ENCODE measurements at places on chromosomes 11 and 22.
A peak's percentile ranks its signal among the peaks of the same experiment; 100 is the strongest.

GRCh38 chr11:128590587-128590986, 3.2 kb upstream of the ETS1 start:
- DNase-seq, result peak; percentile 40

GRCh38 chr11:16604794-16605388, 133.6 kb upstream of the C11orf58 start:
- peak; percentile 42 for DNase-seq

- DNase-seq, result no peak
These were observed 146.7 kb downstream of the CTTN start for GRCh38 chr11:70544774-70545609.

GRCh38 chr11:46376258-46377050, 5.0 kb upstream of the MDK start:
- DNase-seq, result no peak

DNA sequence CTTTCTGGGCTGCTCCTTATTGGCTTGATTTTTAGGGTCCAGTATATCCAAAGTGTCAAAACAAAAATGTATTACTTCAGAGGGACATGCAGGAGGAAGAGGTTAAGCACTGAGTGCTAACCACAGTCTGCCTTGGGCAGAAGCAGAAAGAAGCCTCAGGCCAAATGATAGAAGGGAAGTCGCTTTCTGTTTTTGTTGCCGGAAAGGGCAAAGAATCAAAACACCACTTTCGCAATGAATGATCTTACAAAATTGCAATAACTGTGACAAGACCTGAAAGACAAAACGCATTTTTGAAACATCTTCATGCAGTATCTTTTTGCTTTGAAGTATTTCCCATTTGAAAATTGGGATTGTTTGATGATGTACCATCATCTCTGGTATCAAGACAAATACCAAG, 70.1 kb upstream of the PICALM start:
- no peak for DNase-seq

DNA sequence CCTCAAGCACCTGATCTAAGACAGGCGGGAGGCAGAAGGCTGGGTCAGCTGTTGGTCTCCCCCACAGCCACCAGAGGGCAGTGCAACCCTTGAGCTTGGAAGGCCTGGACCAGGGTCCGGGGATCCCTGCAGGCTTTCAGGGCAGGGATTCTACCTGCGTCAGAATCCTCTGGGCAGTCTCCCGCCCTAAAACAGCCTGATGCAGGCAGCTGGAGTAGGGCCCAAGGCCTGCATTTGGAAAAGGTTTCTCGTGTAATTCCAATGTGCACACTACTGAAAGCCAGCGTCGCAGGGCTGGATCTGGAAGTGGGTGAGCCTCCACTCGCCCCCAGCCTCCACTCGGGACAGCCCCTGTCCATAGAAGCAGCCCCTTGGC, 31.8 kb downstream of the BID start:
- peak; percentile 70 for DNase-seq

GRCh38 chr11:92969293-92969633, 188 bp upstream of the MTNR1B start:
- no peak for DNase-seq

GRCh38 chr11:128904656-128905344, 13.6 kb downstream of the KCNJ5 start:
- no peak for DNase-seq

DNA sequence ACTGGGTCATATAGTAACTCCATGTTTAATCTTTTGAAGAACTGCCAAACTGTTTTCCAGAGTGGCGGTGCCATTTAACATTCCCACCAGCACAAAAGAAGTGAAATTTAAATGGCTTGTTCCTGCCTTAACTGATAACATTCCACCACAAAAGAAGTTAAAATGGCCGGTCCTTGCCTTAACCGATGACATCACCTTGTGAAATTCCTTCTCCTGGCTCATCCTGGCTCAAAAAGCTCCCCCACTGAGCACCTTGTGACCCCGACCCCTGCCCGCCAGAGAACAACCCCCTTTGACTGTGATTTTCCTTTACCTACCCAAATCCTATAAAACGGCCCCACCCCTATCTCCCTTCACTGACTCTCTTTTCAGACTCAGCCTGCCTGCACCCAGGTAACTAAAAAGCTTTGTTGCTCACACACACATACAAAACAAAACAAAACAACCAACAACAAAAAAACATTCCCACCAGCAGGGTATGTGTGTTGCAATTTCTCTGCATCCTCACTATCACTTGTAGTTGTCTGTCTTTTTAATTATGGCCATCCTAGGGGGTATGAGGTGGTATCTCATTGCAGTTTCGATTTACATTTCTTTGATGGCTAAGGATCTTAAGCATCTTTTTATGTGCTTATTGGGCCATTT, 109.0 kb downstream of the FAR1 start:
- no peak for DNase-seq

DNA sequence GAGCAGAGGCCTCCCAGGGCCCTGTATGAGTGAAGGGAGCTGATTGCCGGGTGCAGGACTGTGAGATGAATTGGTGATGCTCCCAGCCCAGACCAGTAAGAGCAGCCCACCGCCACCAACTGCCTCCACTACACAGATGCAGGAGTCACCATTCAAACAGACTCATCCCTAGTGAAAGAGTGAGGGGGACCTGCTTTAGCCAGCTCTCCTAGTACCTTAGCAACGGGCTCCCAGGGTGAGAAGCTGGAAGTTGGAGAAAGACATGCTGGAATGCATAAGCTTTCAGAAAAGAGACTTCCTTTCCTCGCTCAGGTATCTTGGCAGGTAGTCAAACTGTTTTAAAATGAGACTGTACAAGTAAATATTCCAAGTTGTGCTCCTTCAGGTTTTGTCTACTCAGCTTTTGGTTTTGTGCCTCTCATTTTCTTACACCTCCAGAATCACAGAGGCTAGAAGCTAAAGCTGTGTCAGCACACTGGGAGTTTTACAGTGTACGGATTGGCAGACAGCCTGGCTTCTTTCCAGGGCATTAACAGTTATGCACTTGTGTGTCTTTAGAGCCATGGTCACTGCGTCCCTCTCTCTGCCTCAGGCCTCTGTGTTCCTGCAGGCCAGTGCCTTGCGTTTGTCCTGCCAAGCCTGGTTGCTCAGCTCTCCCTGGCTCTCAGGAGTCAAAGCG, 146.2 kb downstream of the ATXN10 start:
- DNase-seq, result no peak

- DNase-seq, result peak; percentile 62
These were observed 4.7 kb downstream of the FEN1 start for GRCh38 chr11:61797263-61797944.

DNA sequence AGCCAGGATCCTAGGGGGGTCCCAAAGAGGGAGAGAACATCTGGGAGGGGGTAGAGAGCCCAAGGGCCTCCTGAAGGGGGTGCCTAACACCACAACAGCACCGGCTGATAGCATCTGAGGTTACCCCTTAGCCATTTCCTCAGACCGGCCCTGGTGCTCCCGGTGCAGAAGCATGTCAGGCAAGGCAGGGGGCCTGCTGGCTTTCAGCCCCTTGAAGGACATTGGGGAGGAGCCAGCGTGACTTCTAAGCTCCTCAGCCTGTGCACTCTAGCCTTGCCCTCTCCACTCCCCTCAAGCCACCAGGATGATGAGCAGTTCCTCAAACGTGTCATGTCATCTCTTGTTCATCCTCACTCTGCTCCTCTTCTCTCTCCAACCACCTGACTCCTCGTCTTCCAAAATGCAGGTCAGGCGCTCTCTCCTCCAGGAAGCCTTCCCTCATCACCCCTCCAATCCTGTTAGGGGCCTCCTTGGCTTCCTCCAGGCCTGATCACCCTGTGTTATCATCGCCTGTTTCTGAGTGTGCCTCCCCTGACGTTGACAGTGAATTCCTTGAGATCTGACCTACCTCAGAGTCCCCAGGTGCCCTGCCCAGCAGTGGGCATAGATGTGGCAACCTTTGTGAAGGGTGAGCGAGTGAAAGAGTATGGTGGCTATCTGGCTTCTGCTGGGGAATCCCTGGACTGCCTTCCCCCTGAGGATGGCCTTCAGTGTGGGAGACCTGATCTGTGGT, 6.1 kb downstream of the P2RY2 start:
- no peak for DNase-seq

DNA sequence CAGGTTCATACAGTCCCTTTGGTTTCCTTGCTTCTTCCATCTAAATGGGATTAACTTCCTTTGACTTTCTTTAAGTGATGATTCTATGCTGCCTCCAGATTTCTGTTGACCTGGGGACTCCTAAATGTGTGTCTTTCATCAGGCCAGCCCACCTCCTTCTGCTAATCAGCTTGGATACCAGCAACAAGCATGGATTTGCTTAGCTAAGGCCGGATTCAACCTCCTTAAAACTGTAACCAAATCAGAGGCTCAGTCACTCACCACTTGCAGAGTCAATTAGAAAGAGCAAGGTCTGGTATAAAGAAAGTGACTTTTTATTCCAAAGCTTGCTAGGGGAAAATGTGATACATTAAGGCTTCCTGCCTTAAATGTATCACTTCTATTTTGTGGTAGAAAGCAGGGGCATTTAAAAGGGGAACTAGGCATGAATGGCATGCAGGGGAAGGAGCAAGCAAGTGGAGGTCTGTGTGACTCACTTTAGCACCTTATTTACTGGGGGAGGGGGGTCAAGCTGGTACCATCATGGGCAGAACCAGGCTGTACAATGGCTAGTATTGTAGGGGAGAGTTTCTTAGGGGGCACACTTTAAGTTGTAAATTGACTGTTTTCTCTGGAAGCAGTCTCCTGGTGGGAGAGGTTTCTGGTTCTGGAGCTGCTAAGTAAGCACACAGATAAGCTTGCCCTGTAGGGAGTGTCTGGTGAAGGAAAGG, 239.0 kb upstream of the PDGFD start:
- no peak for DNase-seq

GRCh38 chr11:44743959-44744557, 17.3 kb downstream of the TSPAN18 start:
- DNase-seq, result no peak

GRCh38 chr11:69445131-69445470, 36.4 kb upstream of the LINC01488 start:
- DNase-seq, result no peak

GRCh38 chr22:29342577-29343312, 27.2 kb upstream of the RASL10A start:
- no peak for DNase-seq

DNA sequence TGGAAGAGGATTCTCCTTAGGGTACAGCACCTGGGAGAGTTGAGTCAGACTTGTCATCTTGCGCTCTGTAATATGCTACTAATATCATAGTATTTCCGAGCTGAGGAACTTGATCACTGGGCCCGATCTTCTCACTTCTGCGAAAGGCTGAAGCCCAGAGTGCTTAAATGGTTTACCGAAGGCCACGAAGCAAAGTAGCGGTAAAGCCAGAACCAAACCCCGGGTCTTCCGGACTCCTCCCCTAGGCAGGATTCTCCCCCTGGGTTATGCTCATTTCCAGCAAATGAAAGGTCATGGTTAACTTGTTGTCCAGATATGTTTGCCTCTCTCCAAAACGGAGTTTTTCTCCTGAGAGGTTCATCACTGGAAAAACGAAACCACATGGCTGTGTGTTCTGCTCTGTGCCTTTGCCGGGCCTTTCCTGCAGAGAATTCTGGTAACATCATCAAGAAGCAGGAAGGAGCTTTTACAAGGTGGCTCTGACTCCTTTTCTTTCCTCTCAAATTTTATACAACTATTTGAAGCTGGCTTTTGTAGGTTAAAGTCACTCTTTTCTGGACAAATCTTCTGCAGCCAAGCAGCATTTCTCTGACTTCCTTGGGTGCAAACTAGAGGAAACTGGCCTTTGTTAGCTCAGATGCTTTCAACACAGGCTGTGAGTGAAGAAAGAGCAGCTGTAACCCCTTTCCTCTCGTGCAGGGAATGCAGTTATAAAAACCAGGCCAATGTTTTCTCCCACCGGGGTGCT, 35.5 kb downstream of the UBASH3B start:
- no peak for DNase-seq

DNA sequence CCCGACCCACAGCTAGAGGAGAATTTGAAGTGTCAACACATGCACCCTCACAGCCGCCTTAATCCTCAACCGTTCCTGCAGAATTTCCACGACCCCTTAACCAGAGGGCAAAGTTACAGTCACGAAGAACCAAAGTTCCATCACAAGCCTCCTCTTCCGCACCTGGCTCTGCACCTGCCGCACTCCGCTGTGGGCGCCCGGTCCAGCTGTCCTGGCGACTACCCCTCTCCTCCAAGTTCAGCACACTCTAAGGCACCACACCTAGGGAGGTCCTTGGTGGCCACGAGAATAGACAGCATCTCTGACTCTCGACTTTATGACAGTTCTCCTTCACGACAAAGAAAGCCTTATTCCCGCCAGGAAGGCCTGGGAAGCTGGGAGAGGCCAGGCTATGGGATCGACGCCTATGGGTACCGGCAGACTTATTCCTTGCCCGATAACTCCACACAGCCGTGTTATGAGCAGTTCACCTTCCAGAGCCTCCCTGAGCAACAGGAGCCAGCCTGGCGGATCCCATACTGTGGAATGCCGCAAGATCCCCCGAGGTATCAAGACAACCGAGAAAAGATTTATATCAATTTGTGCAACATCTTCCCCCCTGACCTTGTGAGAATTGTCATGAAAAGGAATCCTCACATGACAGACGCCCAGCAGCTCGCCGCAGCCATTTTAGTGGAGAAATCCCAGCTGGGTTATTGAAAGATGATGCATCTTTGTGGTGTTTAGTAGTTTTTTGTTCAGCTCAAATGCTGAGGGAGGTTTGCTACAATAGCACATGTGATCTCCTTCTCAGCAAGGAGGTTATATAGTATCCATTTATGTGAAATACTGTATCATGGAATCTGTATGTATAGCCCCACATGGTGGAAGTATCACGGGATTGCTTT, 72.1 kb downstream of the ZC3H12C start:
- no peak for DNase-seq

- DNase-seq, result no peak
These were observed 40.5 kb upstream of the CABP7 start for GRCh38 chr22:29679316-29679715.

- no peak for DNase-seq
These were observed 31.7 kb downstream of the EXT2 start for GRCh38 chr11:44127130-44127529.

GRCh38 chr22:39471381-39472141, 14.7 kb downstream of the MGAT3 start:
- no peak for DNase-seq

DNA sequence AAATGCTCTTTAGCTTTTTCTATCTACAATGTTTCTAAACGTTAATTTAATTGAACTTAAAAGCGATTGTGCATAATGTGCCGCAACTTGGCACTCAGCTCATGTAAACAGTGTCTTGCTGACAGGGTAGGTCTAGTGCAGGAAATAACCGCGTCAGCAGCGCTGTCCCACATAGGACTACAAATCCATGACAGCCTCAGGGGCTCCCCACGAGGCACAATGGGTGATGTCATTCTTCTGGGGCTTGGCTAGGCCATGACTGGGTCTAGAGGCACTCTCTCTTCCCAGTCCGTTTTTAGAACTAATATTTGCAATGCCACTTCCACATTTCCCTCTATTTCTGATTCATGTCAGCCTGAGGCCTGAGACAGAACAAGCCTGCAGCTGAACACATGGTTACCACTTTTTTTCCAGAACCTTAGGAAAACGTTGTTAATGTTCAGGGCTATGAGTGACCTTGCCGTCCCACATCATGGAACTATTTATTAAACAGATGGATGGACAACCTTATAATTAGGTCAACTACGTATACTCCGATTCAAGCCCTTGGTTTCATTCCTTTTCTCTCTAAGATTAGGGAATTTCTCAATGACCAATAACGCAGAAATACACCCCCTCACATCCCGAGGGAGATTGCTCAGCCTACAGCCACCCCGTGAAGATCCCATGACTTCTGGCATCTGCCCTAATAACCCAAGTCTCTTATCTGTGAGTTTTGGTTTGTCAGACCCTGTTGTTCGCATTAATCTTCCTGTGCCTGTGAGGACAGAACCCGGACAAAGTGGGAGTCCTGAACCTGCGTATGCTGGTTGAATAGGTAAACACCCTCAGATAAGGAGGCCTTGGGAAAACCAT, 19.4 kb upstream of the SNX32 start:
- no peak for DNase-seq

- DNase-seq, result no peak
These were observed 306.8 kb downstream of the CADM1 start for GRCh38 chr11:115197433-115197832.
